ENCODE measurements at places on chromosomes 5 and 9. TPM values are rescaled to one million over a fixed set of nuclear protein-coding genes. Genes with fewer than 3 reads are reported as not detected.

Gene CCDC152
- 0.89 TPM for total RNA-seq

Gene ABO
- 1.1 TPM for total RNA-seq

Gene PCDHGA2
- 7.7 TPM for total RNA-seq

Gene UNC5A
- total RNA-seq, result not detected

Gene NR2F1
- total RNA-seq, result 37.6 TPM

GRCh38 chr5:93589829-93590215 is 6.8 kb downstream of the NR2F1 start:
- peaks cover 2% of the 10 kb centered on the region for H3K27me3 ChIP-seq
- H3K36me3 ChIP-seq, result peaks cover 7% of the 10 kb centered on the region
- peak overlapping the region; percentile 60 for H3K27ac ChIP-seq
- no peaks in the 10 kb centered on the region for H3K4me1 ChIP-seq
- no peak for DNase-seq

DNA sequence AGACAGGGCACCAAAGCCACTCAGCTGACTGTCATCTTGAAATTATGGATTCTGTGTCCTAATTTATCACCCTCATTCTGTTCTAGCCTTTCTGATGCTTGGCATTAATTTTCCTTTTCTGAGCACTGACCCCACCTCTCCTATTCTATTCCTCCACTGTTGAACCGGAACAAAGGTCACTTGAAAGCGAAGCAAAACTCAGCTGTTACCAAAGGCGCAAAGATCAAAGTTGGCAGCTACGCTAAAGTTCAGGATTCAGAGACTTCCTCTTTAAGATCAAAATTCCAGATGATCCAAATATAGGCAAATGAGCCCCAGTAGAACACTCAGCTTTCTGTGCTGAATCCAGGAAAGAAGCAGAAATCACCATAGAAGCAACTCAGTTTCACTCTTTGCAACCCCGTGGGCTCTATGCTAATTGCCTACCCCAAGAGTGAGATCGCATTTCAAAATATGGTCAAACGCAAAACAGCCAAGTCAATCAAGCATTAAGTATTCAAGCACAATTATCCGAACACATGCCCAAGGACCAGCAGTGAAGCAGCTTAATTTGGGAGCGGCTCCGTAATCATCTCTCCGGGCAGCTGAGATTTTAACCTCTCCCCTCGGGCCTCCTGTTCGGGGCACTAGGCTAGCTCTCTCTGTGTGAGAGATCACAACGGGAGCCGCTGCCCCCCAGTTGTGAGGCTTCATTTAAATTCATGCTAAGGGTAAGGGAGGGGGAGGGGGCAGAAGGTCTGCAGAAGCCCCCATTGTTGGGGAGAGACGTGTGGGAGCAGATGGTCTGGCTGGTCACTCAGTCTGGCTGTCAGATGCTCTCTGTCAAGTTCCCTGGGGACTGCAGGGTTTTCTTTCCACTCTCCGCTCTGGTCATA is 288.6 kb downstream of the ELAVL2 start:
- H3K36me3 ChIP-seq, result no peaks in the 10 kb centered on the region
- H3K4me1 ChIP-seq, result no peaks in the 10 kb centered on the region
- no peak for DNase-seq

GRCh38 chr9:126501383-126502331 is 112.1 kb upstream of the LMX1B start:
- H3K4me1 ChIP-seq, result peaks cover 25% of the 10 kb centered on the region
- H3K36me3 ChIP-seq, result no peaks in the 10 kb centered on the region
- DNase-seq, result no peak
- H3K27ac ChIP-seq, result no peak overlapping the region

DNA sequence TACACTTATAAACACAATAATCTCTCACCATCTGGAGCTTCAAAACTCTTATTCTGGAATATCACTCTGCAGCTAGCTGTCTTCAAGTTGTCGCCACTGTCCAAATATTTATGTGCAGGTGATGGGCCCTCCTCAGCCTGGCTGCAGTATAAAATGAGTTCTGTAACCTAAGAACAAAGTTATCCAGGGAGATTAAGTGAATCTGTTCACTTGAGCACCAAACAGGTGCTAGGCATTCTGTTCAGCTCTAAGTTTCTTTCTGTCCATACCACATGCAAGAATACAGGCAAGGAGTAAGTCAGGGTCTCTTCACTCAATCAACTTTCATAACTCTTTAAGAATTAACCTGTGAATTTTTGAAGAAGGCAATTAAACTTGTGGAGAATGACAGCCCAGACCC is 344.1 kb downstream of the PLK2 start:
- H3K4me3 ChIP-seq, result no peak overlapping the region
- H3K27me3 ChIP-seq, result no peaks in the 10 kb centered on the region
- DNase-seq, result no peak
- no peaks in the 10 kb centered on the region for H3K36me3 ChIP-seq
- no peak overlapping the region for H3K27ac ChIP-seq

- no peak overlapping the region for H3K27ac ChIP-seq
- DNase-seq, result peak; percentile 62
- no peak overlapping the region for H3K4me3 ChIP-seq
- H3K4me1 ChIP-seq, result peaks cover 18% of the 10 kb centered on the region
- H3K36me3 ChIP-seq, result no peaks in the 10 kb centered on the region
Observed at GRCh38 chr9:88258601-88259000, 120.3 kb upstream of the SPATA31C2 start.

- no peak overlapping the region for H3K4me3 ChIP-seq
- no peaks in the 10 kb centered on the region for H3K27me3 ChIP-seq
- no peak for DNase-seq
- H3K4me1 ChIP-seq, result no peaks in the 10 kb centered on the region
Observed at GRCh38 chr9:20753761-20754160, 69.7 kb downstream of the FOCAD start.

GRCh38 chr9:69121155-69122081 is 52.7 kb upstream of the TJP2 start:
- H3K4me1 ChIP-seq, result peaks cover 14% of the 10 kb centered on the region
- peak overlapping the region; percentile 76 for H3K27ac ChIP-seq
- H3K27me3 ChIP-seq, result no peaks in the 10 kb centered on the region
- no peaks in the 10 kb centered on the region for H3K36me3 ChIP-seq
- peak overlapping the region; percentile 76 for H3K4me3 ChIP-seq

DNA sequence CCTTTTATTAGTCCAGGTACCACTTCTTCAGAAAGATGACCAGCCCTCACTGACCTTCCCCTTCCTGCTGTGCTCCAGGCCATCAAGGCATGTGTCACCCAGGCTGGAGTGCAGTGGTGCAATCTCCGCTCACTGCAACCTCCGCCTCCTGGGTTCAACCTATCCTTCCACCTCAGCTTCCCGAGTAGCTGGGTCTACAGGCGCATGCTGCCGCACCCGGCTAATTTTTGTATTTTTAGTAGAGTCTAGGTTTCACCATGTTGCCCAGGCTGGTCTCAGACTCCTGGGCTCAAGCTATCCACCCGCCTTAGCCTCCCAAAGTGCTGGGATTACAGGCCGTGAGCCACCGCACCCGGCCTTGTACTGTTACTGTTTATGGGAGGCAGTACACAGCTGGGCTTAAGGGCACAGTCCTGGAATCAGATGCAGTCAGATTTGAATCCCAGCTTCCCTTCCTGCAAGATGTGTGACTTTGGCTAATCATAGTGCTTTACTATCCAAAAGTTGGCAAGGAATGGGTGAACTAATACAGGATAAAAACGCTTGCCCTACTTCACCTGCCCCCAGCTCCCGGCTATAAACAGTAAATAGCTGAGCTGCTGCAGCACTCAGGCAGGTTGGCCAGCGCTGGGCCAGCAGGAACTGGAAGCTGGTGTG is 483 bp upstream of the EIF4EBP3 start:
- no peaks in the 10 kb centered on the region for H3K27me3 ChIP-seq
- H3K4me1 ChIP-seq, result no peaks in the 10 kb centered on the region
- peaks cover 56% of the 10 kb centered on the region for H3K36me3 ChIP-seq

- H3K4me3 ChIP-seq, result no peak overlapping the region
- no peaks in the 10 kb centered on the region for H3K27me3 ChIP-seq
- no peak for DNase-seq
- H3K36me3 ChIP-seq, result no peaks in the 10 kb centered on the region
- H3K4me1 ChIP-seq, result peaks cover 30% of the 10 kb centered on the region
Observed at GRCh38 chr9:127305206-127305837, 40.7 kb downstream of the GARNL3 start.

DNA sequence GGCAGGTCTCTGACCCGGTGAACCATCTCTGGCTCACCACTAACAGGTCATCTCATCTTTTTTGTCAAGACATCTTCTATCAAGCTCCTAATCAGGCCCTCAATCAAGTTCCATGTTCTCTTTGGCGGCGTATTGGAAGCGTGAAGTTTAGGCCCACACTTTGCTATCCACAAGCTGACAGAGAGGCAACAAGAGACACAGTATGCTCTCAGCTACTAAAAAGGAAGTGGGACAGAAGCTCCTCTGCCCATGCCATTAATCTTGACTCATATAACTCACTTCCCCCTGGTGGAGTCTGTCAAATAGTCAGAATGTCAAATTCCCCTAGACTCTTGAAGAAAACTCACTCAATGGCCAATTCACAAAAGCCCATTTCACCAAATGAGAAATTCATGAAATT is 77.6 kb upstream of the TMC1 start:
- H3K27me3 ChIP-seq, result no peaks in the 10 kb centered on the region
- DNase-seq, result no peak
- no peak overlapping the region for H3K27ac ChIP-seq
- no peaks in the 10 kb centered on the region for H3K4me1 ChIP-seq

Measured in right atrium auricular region (tissue), 2 donors.